ENCODE measurements at places on chromosomes 1 and 21.

GRCh38 chr1:154992721-154993571, 440 bp upstream of the LENEP start:
- DNase-seq = no peak

DNA sequence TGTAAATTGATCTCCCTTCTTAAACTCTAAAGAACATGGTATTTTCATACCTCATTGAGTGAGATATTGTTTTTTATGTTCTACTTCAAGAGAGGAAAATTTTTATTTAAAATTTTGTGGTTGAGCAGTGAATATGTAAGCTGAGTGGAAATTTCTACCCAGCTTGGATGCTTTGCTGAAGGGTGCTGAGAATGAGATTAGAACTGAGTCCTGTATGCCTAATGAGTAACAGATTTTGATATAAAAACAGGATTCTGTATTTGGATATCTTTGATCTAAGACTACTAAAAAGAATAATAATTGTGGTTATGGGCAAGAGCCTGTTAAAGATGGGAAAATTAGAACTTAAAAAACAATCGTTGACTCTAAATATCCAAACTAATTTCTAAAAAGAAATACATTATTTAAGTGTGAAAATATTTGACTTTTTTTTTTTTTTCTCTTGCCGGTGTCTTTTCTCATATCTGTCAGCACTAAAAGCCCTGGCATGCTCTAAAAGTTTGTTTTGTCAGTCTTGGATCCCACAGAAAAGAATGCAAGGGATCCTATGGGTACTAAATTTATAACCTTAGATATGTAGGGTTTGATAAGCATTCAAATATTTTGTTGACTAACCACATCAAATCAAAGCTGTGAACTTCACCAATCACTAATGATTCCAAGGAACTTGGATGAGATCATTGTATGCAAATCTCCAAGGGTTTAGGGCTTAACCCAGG, 652.3 kb downstream of the PTPRC start:
- no peak for DNase-seq

- no peak for DNase-seq
Observed at GRCh38 chr1:203549309-203549708, 55.4 kb downstream of the OPTC start.

DNA sequence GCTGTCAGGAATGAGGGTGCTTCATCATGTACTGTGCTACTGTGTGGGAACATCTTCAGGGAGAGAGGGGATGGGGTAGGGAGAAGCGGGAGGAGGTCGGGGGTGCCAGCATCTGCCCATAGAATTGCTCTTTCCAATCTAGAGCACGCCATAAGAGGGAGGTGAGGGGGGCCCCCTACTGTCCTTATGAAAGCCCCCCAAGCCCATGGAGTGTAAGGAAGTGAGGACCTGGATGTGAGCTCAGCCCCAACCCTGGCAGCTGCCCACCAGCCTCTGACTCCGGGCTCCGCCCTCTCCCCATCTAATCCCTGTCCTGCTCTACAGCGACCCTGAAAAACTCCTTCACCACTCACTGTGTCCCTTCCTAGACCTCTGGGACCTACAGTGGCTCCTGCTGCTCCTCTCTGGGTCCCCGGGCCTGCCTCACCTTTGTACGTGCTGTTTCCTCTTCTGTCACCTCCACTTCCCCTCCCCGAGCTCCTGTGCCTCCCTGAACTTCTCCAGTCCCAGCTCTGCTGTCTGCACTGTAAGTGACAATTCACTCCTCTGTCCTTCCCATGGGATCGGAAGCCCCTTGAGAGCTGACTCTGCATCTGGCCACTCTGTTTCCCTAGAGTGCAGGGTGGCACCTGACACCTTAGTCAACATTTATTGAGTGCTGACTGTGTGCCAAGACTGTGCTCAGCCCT, 269.4 kb downstream of the PTPRU start:
- DNase-seq = no peak

DNA sequence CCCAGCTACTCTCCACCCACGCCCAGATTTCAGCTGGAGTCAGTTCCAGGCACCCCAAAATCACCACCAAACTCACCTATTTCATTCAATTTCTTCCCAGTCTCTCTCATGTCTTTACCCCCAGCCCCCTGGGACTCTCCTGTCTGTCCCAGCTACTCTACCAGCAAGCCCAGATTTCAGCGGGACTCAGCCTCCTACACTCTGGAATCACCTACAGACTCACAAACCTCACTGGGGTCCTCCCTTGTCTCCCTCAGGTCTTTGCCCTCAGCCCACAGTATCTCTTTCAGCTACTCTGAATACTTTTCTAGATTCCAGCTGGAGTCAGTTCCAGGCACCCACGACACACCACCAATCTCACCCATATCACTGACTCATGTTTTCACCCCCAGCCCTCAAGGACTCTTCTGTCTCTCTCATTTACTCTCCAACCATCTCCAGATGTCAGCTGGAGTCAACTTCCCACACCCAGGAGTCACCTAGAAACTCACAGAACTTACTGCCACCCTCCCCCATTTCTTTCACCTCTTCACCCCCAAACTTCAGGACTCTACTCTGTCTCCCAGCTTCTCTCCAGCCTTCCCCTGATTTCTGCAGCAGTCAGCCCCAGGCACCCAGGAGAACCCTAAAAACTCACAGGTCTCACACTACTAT, 1529.3 kb upstream of the TPTE start:
- DNase-seq = no peak

- DNase-seq = no peak
Observed at GRCh38 chr1:86396498-86396890, 371 bp upstream of the ODF2L start.

Measured in amniotic stem cell (primary cell).